ENCODE measurements at places on chromosomes 6 and 20.

- DNase-seq = no peak
Observed at GRCh38 chr20:2261629-2262028, 34.2 kb upstream of the TGM3 start.

GRCh38 chr6:73747289-73747688, 51.3 kb downstream of the CD109 start:
- DNase-seq = peak; percentile 10

- no peak for DNase-seq
Observed at GRCh38 chr20:8216375-8217200, 84.5 kb downstream of the PLCB1 start.

DNA sequence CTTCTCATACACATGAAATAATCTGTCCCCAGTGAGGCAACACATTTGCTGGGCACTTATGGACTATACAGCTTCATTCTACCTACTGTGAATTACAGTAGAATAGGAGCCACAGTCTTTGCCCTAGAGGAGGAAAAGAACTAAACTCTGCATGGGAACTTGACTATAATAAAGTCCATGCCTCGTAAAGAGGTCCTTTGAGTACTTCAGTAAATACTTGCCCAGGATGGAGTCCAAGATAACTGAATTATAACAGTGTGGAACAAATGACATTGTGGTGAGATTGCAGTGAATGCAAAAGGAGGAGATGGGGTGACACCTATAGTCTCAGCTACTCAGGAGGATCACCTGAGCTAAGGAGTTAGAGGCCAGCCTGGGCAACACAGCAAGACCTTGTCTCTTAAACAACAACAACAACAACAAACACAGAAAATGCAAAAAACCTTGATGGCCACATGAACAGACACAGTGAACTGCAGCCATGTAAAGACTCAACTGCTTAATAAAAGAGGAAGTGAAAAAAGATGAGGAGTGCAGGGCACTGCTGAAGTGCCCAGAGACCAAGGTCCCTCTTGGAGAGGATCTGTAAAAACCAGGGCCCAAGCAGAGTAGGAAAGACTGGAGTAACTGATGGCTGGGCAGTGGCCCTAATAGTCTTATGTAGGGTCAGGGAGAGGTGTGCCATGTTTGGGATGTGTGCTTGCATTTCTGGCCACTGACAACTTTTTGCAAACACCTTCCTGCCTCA, 3.7 kb downstream of the MRPS18A start:
- peak; percentile 70 for DNase-seq

GRCh38 chr6:43848671-43849391, 78.8 kb downstream of the VEGFA start:
- DNase-seq = no peak

- no peak for DNase-seq
Observed at GRCh38 chr6:84582997-84583396, 181.4 kb downstream of the TBX18 start.

GRCh38 chr20:38205001-38205400, 39.9 kb upstream of the TGM2 start:
- no peak for DNase-seq

GRCh38 chr20:17612287-17612991, 42.6 kb downstream of the DSTN start:
- DNase-seq = no peak

DNA sequence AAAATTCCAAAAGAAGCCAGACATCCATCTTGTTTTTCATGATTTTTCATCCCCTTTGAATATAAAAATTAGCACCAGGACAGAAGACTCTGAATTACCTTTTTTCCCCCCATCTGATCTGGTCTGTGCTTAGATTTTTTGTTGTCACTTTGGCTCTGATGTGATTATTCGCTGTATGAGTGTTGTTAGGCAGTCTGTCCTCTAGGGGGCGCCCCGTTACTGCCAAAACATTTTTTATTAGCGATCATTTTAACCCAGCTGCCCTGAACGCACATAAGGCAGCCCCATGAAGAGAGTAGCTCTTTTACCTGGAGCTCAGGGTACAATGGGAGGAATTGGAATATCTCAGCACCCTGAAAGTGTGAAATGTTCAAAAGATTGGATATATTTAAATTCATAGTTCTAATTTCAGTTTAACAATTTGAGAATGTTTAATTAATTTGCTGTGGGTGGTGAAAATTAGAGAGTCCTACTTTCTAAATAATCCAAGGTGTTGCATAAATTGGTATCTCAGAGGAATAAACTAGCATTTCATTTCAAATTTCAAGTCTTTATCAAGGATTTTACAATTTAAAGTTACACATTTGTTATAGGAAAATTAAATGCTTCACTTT, 60.8 kb downstream of the PRPH2 start:
- DNase-seq = peak; percentile 57

GRCh38 chr20:58587467-58587866, 63.6 kb upstream of the STX16 start:
- DNase-seq = no peak

DNA sequence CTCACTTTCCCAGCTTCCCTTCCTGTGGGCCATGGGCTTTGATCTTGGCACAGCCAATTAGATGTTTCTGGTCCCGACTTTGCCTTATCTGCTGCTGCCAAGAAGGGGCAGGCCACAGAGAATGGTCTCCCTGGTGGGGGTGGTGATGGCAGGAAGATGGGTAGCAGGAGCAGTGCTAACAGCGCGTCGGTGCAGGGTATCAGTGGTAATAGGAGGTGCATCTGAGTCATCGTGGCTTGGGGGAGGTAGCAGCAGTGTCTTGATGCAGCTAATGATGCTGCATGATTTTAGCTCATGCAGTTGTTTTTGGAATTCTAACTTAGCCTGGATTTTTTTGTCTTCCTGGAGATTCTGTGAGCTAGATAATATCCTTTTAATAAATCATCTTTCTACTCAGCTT, 18.9 kb upstream of the MAS1 start:
- no peak for DNase-seq

- DNase-seq = no peak
Observed at GRCh38 chr6:116218866-116219265, 35.0 kb downstream of the TSPYL4 start.

- no peak for DNase-seq
Observed at GRCh38 chr6:132011582-132011981, 60.4 kb upstream of the CCN2 start.

DNA sequence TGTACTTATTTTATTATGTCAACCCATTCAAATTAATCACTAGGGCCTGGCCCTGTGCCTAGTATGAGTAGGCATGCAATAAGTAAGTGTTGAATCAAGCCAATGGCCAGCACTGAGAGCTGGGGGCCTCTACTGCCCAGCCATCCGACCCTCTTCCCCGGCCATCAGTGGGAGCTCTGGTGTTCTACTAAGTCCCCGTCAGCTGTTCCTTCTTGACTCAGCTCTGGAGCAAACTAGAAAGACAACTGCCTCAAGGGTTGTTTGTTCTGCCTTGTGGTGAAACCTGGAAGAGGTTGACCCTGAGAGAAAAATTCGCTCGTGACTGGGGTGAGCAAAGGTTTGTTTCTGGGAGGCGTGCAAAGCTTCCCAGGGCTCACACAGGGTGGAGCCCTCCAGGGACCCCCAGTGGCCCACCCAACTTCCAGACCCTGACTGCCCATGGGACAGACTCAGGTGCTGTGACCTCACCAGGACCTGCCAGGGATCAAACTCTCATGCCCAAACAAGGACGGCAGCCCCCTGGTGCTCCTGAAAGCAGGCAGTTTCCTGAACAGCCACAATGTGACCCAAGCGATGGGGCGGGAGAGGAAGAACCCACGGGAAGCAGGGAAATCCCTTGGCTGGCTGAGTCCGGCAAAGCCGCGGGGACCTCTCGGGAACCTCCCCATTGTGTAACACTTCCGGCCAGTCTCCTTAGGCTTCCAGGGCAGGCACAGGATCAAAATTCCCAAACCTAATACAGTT, 50.4 kb downstream of the BANF2 start:
- no peak for DNase-seq

Data from germinal center (tissue), 1 donor.